ENCODE measurements at places on chromosomes 3 and 15.
A peak's percentile ranks its signal among the peaks of the same experiment; 100 is the strongest.

DNA sequence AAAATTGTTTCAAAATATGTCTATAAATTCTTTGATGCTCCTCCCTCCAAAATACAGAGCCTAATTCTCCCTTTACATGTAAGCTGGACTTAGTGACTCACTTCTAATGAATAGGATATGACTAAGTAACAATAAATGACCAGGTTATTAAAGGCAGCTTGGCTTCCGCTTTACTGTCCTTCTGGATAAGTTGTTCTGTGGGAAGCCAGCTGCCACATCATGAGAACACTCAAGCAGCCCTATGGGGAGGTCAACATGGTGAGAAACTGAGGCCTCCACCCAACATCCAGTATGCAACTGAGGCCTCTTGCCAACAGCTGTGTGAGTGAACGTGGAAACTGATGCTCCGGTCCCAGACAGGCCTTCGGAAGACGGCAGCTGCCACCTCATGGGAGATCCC lies 247.3 kb upstream of the CHRM5 start:
- DNase-seq: peak; percentile 73

- peak; percentile 51 for DNase-seq
Measured at GRCh38 chr3:33372218-33373081, 67.8 kb downstream of the UBP1 start.

- DNase-seq: no peak
Measured at GRCh38 chr15:69499521-69500211, 47.0 kb downstream of the RPLP1 start.

- DNase-seq: no peak
Measured at GRCh38 chr3:13125092-13126015, 52.1 kb upstream of the IQSEC1 start.

DNA sequence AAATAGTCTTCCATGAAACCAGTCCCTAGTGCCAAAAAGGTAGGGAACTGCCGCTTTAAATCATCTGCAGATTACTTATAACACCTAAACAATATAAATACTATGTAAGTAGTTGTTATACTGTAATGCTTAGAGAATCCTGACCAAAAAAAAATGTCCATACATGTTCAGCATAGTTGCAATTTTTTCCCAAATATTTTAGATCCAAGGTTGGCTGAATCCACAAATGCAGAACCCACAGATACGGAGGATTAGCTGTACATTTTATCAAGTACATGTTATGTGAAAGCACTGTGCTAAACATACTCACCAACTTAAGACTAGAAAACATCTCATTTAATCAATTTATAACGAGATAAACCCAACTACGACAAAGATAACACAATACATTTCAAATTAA lies 9.3 kb downstream of the MSL2 start:
- no peak for DNase-seq

All from suppressor macrophage treated with lipopolysaccharide for 1 hour (primary cell).